WTC11 (cell line): ENCODE measurements at places on chromosomes 4 and X. TPM values are rescaled to one million over a fixed set of nuclear protein-coding genes. Genes with fewer than 3 reads are reported as not detected.
A peak's percentile ranks its signal among the peaks of the same experiment; 100 is the strongest.

- DNase-seq = no peak
- no peak overlapping the region for H3K4me3 ChIP-seq
- H3K4me1 ChIP-seq = 0 out of 2 replicates have a peak, but pooled peaks cover 3% of the 10 kb centered on the region
- H3K27me3 ChIP-seq = no peaks in the 10 kb centered on the region
- H3K36me3 ChIP-seq = peaks cover 8% of the 10 kb centered on the region
Observed at GRCh38 chr4:52780617-52781354, 29.6 kb upstream of the ERVMER34-1 start.

DNA sequence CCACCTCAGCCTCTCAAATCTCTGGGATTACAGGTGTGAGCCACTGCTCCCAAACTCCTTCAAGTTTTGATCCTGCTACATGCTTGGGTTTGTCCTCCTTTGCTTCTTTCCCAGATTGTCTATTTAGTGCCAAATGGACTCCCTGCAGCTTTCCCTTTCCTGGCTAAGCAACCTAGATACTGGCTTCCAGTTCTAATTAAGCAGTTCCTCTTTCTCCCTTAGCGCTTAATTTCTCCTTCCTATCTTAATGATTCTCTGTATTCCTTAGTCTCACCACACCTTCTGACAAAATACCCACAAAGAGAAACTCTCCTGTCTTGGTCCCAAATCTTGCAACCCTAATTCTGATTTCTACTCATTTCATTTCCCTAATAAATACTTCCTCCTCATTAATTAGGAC is 7.8 kb downstream of the RXFP1 start:
- no peaks in the 10 kb centered on the region for H3K36me3 ChIP-seq
- H3K4me1 ChIP-seq = peaks cover 36% of the 10 kb centered on the region
- H3K27ac ChIP-seq = peak overlapping the region; percentile 5; the same call in 1 of the 2 replicates
- H3K4me3 ChIP-seq = no peak overlapping the region
- H3K27me3 ChIP-seq = no peaks in the 10 kb centered on the region
- no peak for DNase-seq

GRCh38 chr4:38396845-38397547 is 267.0 kb upstream of the KLF3 start:
- no peak overlapping the region for H3K4me3 ChIP-seq
- peaks cover 31% of the 10 kb centered on the region for H3K36me3 ChIP-seq
- no peaks in the 10 kb centered on the region for H3K4me1 ChIP-seq
- no peak overlapping the region for H3K27ac ChIP-seq

DNA sequence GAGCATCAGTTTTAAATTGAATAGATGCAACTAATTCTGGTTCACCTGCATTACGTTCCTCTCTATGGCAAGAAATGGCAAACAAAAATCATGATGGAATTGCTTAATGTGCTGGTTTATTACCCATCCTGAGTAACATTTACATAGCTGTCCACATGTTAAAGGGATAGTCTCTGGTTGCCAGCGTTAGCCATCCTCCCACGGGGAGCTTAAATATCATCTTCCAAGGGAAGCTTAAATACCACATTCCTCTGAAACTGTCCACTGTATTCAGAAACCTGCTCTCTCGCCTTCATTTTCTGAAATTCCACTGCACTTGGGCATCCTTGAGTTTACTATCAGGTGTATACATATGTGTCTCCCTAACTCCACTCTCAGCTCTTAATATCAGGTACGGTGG is 586.6 kb downstream of the TLL1 start:
- H3K36me3 ChIP-seq = peaks cover 17% of the 10 kb centered on the region
- no peak overlapping the region for H3K27ac ChIP-seq
- H3K4me3 ChIP-seq = no peak overlapping the region
- DNase-seq = no peak
- H3K4me1 ChIP-seq = peaks cover 4% of the 10 kb centered on the region

IQSEC2 gene
- total RNA-seq = 22.0 to 48.2 TPM (median 23.3 TPM) in 3 replicates

DNA sequence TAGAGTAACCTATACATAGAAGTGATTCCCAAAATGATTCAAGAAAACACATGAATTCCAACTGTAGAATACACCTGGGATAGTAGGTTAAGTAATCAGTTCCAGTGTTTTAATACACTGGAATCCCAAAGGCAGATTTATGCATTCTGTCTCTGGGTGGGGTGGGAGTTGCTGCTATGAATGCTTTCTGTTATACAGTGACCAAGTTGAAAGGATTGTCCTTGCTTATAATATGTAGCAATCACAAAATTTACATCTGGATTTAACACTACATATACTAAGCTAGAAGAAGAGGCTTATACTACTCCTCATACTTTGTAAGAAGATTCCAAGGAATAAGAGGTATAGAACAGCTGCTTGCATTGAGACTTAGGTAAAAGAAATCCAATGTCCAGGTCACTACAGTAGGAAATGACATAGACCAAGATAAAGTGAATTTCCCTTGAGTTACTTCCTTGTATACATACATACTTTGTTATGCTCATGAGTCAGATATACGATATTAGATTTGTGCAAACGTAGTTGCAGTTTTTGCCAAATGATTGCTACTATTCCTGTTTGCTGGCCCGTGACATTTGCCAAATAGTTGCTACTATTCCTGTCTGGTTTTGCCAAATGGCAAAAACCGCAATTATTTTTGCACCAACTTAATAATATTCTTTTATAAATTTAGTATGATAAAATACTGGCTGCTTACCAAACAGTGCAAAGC is 210.5 kb upstream of the DIAPH2 start:
- H3K4me1 ChIP-seq = no peaks in the 10 kb centered on the region
- no peak for DNase-seq
- H3K27ac ChIP-seq = no peak overlapping the region
- no peak overlapping the region for H3K4me3 ChIP-seq
- H3K27me3 ChIP-seq = no peaks in the 10 kb centered on the region

DNA sequence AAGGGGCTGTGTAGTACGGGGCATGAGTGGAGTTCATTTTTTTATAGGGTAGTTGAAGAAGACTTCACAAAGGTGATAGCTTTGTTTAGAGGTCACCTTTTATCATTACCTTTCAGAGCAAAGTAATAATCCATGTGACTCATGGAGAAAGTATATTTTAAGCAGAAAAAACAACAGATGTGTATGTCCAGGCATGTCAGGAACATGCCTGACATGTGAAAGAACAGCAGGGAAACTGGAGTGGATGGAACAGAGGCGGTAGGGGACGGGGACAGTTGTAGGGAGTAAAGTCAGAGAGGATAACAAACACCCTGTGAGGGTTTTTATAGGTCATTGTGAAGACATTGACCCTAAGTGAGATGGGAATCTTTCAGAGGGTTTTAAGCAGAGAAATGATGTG is 107.6 kb downstream of the USP9X start:
- H3K36me3 ChIP-seq = peaks cover 57% of the 10 kb centered on the region
- H3K27ac ChIP-seq = peak overlapping the region; percentile 92
- H3K4me3 ChIP-seq = no peak overlapping the region
